ENCODE measurements at places on chromosomes 2 and 18.

DNA sequence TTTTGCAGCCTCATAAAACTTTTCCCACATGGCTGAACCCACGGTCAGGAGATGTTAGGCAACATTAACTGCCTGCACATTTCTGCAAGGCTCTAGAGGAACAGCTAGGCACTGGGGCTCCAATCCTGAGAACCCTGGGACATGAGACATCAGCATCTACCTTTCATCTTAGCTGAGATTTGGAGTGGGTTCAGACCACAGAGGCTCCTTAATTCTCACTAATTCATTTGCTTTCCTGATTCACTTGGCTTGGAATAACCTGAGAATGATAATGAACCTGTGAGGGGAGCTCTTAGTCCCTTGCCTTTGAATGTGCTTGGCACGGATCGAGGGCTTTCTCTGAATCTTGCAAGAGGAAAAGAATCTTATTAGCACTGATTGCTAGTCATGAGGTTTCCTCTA is 266.2 kb downstream of the FIGN start:
- DNase-seq = no peak

GRCh38 chr2:168461942-168462331 is 5.9 kb downstream of the CERS6 start:
- no peak for DNase-seq

DNA sequence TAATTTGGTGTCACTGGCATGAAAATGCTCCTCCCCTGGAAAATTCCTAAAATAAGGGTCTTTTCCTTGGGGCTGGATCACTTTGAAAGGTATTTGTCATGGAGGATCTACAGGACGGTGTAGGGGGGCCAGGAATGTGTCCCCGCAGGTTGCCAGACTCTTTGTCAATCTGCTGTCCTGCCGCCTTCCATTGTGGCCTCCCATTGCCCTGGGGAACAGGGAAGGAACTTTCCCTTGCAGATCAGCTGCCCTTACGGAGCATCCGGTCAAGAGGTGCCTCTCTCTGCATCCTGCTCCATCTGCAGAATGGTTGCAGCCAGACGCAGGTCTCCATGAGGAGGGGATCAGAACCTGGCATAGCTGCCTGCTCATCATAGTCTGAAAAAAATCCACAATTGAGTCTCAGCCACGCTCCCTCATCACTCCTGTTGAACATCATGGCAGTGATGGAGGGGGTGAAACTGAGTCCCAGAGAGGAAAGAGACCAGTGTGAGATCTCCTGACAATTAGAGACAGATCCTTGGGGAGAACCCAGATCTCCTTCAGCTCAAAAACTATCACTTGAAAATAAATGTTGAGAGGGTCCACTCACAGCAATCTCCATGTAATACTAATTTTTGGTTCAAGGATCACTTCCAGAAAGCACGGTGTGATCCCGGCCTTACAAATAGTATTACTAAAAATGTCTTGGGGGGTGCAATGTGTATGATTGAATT is 244.8 kb downstream of the MYCN start:
- DNase-seq = no peak

GRCh38 chr18:48360376-48361021 is 48.7 kb downstream of the ZBTB7C start:
- DNase-seq = no peak

- DNase-seq = no peak
These were observed 108.2 kb upstream of the UBE2E3 start for GRCh38 chr2:180872255-180872654.

GRCh38 chr2:8849327-8849726 is 11.9 kb upstream of the KIDINS220 start:
- no peak for DNase-seq

DNA sequence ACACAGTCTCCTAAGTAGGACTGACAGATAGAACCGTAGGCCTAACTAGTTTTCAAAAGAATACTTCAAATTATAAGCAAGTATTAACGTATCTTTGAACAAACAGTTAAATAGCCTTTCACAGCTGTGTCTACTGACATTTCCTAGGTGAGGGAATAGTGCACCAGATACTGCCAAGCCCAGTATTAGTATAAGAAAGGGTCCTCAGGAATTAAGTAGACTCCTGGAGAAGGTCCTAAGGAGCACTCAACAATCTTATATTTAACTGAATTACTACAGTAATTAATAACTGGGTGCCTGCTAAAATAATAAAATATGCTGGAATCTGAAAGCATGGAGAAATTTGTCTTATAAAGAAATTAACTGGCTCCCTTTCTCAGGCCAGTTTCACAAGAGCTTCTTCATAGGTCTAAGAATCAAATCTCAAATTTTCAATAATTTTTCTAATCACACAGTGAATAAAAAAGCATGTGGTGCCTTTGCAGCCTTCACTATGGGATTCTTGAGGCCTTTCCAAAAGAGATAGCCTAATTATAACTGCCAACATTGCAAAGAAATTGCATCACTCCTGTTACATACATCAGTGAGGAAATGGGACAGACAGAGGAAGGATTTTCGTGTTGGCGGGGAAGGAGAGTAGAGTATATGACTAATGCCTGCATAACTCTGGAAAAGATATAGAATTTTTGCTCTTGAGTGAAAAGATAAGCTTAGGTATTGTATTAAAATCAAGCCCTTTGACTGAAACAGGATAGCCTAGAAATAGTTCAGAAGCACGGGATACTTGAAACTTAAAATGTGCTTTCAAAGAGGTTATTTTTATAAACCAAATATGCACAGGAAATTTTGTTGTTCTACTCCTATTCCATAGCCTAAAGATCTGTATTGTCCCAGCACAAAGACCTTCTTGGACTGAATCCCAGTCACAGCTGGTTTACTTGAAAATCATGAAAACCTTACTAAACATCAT is 228.6 kb upstream of the STK17B start:
- DNase-seq = no peak

GRCh38 chr2:190511104-190511503 is 23.4 kb downstream of the NEMP2 start:
- no peak for DNase-seq

- DNase-seq = no peak
These were observed 26.9 kb downstream of the ARL4C start for GRCh38 chr2:234469972-234470371.

DNA sequence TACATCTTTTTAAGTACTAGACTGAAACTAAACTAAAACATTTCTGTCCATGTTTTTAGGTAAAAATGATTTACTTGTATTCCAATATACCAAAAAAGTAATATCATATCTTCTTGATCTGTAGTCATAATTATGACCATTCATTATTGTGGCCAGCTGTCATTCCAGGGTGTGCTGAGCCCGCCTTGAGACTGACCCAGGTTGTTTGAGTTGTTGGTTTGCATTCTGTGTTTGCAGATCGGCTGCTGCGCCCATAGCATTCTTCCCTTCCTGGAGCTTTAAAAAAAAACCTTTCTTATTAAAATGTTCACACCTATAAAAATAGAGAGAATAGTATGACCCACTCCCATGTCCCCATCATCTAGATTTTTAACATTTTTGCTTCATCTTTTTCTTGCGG is 101.9 kb downstream of the PRKCE start:
- no peak for DNase-seq

DNA sequence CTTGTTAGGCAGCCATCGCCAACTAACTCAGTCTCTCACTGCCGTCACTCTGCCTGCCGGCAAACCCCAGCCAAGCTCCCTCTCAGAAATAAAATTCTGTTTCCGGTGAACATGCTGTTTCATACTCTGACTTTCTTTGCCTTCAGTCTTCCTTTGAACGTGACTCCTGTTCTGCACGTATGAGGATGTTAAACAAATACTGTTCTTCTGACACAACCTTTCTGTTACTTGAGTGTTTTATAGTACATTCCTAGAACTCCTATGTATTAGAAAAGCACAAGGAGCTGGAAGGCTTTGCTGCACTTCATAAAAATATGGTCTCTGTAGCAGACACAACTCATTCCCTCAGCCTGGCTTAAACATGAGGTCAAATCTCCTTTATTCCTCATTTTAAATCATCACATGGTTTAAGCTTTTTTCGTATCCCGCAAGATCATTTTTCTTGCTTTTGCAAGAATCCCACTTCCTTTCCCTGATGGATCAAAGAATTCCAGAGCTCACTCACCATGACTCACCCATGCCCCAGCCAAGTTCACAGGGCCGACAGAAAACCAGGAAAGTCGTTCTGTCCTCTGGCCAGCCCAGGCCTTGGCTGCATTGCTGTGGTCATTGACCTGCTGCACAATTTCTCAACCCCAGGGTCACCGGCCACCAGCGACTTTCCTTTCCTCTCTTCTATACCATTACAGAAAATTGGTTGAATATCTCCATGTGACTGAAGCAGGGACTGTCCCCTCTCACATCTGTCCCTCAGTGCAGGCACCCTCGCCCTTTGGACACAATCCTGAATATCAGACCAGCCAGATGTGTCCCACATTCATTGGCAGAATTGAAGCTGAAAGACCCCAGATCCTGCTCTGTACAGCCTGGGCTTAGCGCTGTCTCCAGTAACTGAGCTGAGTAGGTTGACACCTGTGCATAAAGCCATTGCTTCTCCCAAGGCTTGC is 183.1 kb upstream of the ARL4C start:
- no peak for DNase-seq

DNA sequence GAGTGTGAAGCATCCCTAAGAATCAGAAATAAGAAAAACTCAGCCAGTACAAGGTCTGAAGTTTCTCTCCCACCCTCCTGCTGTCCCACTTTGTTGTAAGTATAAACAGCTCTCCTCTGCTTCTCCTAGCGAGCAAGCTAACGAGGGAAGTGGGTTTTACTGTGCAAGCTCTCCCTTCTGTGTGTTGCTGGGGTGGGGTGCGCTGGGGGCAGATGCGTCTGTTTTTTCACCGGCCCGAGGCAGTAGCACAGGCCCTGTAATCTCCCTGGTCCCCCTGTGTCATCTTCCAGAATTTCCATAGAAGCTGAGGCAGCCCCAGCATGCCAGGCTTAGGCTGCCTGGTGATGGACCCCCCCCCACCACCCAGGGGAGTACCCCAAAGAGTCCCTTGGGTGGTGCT is 9.4 kb upstream of the CXCR4 start:
- no peak for DNase-seq

DNA sequence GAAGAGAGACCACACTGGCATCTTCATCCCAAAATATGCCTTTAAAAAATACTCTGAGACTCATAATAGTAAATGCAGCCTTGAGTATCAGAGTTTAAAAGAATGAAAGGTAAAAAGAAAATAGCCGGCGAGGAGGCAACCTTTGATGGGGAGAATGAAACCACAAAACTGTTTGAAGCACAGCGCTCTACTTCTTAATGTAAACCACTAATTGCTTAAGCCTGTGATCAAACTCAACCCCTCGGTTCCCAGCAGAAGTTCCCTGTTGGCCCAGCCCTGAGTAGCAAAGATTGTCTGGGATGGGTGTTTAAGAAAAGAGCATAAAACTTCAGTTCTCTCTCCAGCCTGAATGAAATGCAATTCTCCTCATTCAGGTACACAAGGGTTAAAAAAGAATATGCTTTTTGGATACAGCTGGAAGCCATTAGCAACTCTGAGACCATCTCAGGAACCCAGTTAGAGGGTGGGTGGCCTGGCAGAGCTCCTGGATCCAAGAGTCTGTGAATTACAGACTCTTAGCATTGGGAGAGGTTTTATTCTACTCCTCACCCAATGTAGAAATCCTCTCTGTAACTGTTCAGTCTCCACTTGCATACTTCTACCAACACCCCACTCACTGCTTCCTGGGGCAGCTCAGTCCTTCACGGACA is 44.8 kb downstream of the VIT start:
- no peak for DNase-seq

DNA sequence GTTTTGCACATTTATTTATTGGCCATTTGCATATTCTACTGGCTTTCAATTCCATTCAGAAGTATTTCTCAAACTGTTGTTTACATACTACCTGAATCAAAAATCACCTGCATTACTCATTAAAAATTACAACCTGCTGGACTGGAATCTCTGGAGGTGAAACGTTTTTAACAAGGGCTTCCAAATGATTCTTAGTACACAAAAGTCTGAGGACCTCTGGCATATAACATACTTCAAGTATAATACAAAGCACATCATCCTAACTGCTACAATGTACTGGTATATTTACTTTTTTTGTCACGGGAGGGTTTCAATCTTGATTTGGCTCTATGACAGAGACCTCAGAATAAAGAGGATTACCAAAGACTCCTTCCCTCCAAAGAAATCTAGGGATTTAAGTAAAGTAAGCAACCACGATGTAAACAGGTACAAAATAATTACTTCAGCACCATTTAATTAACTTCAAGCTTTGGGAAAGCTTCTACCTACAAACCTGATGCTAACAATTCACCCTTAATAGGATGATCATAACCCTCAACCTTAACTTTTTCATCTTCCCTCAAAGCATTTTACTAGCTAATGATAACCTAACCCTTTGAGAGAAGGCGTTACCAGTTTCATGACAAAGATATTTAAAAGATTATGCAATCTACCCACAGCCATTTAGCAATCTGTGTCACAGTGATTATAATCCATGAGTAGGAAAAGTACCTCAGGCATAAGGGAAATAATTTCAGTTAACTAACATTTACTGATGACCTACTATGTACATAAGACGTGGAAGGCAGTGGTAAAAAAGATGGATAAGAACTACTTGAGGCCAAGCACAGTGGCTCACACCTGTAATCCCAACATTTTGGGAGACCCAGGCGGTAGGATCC is 24.7 kb downstream of the ATAD2B start:
- no peak for DNase-seq

DNA sequence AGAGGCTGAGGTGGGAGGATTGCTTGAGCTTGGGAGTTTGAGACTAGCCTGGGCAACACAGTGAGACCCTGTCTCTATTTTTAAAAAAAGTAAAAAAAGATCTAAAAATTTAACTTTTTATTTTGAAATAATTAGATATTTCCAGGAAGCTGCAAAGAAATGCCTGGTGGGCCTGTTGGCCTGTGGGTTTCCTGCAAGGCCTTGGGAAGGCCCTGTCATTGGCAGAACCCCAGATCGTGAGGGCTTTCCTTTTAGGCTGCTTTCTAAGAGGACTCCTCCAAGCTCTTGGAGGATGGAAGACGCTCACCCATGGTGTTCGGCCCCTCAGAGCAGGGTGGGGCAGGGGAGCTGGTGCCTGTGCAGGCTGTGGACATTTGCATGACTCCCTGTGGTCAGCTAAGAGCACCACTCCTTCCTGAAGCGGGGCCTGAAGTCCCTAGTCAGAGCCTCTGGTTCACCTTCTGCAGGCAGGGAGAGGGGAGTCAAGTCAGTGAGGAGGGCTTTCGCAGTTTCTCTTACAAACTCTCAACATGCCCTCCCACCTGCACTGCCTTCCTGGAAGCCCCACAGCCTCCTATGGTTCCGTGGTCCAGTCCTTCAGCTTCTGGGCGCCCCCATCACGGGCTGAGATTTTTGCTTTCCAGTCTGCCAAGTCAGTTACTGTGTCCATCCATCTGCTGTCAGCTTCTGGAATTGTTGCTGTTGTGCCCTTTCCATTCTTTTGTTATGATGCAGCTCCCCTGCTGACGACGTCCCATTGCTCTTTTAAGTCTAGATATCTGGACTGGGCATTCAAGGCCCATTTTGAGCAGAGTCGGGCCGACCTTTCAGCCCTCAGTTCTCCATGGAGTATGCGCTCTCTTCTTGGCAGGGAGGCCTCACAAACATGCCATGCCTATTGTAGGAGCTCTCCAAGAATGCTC is 6.6 kb downstream of the PROC start:
- DNase-seq = no peak

DNA sequence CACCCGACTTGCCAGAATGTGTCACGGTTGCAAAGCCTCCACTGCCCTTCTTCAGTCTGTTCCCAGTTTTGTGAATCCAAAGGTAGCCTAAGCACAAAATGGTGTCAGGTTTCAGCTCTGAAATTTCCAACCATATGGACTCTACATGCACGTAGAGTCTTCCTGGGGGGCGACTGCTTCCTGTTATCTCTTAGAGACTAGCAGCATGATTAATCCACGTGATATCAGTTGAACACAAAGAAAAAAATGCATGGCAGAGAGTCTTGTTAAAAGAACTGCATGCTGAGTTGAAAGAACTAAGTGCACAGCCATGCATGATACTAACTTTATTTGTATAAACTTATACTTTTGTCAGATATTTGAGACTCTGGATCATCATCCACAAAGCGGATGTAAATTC is 404.4 kb downstream of the SOCS6 start:
- DNase-seq = no peak

Measured in activated CD8-positive, alpha-beta memory T cell treated with anti-CD3 and anti-CD28 coated beads, Interleukin-2, amount 50 U/mL, for 48 hours (primary cell).